ENCODE measurements at places on chromosomes 5 and 9.
A peak's percentile ranks its signal among the peaks of the same experiment; 100 is the strongest.

DNA sequence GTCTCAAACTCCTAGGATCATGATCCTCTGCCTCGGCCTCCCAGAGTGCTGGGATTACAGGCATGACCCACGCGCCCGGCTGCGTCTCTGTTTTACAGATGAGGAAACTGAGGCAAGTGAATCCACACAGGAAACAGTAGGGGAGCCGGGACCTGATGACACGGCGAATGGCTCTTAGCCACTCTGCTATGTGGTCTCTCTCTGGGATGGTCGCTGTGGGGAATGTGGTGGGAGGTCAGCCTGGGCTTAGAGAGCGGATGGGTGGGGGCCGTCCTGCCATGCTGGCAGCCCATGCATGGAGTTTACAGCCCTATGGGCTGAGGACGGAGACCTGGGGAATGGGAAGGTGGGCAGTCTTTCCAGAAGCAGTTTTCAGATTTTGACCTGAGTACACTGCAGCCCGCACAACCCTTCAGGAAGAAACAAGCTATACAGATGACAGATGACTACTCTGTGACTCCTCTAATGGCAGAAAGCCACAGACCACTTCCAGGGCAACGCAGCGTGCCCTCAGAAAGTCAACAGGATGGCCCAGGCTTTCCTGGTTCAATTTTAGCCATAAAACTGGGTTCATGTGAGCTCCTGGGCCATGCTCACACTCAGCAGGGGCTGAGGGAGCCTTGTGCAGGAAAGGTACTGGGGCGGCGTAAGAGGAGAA is 136.1 kb upstream of the RAPGEF1 start:
- DNase-seq, result no peak

GRCh38 chr5:152104211-152104610 is 179.6 kb upstream of the GLRA1 start:
- no peak for DNase-seq

DNA sequence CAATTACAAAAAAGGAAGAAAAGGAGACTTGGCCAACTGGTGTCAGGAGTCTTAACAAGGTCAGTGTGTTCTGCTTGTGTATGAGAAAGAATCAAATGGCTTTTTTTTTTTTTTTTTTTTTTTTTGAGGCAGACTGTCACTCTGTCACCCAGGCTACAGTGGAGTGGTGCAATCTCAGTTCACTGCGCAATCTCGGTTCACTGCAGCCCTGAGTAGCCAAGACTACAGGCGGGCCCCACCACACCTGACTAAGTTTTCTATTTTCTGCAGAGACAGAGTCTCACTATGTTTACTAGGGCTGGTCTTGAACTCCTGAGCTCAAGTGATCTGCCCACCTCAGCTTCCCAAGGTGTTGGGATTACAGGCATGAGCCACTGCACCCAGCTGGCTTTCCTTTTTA is 3.1 kb upstream of the IL7R start:
- DNase-seq, result no peak

- no peak for DNase-seq
Observed at GRCh38 chr5:118692811-118693342, 295.5 kb downstream of the DTWD2 start.

DNA sequence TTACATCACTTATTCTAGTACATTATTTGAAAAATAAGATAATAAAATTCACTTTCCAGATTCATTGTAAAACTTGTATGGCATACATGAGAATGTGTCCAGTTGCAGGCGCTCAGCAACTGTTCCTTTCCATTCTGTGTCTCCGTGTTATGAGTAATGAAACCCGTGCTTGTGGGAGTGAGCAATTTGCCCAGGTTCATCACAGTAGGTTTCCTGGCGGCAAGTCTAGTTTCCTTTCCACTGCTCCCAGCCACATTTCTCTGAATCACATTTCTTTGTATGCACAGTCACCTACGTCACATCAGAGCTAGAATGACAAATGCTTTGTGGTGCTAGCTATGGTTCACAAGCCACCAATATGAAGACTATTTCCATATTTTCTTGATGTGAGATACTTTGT is 39.9 kb downstream of the MOCS2 start:
- no peak for DNase-seq

DNA sequence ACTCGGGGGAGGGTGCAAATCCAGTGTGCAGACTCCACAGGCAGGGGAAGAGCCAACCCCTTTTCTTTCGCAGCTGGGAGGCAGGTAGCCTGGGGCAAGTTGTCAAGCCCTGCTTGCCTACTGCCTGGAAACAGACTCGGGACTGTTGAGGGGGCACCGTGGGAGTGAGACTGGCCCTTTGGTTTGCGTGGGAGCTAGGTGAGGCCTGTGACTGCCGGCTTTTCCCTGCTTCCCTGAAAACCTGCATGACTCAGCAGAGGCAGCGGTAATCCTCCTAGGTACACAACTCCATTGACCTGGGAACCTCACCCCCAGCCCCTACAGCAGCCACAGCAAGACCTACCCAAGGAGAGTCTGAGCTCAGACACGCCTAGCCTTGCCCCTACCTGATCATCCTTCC is 509.5 kb downstream of the DTWD2 start:
- no peak for DNase-seq

- DNase-seq, result no peak
Observed at GRCh38 chr9:76591256-76591950, 132.4 kb downstream of the GCNT1 start.

DNA sequence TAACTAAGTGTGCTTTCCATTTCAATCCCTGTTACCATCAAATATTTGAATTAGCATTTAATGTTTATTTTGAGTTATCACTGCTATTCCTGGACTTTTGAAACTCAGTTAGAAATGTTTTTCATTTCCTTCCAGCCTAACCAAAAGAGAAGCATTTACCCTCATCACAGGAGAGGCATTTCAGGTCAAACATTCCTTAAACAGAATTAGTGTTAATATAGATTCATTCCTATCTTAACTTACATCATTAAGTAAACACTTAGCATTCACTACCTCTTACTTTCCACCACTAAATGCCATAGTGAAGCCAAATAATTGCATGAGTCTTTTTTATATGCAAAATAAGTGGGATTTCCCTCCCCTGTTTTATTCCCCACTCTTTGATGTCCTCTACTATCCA is 136.6 kb upstream of the OR13F1 start:
- DNase-seq, result no peak

- no peak for DNase-seq
Observed at GRCh38 chr5:105978011-105978410, 1692.7 kb downstream of the EFNA5 start.

DNA sequence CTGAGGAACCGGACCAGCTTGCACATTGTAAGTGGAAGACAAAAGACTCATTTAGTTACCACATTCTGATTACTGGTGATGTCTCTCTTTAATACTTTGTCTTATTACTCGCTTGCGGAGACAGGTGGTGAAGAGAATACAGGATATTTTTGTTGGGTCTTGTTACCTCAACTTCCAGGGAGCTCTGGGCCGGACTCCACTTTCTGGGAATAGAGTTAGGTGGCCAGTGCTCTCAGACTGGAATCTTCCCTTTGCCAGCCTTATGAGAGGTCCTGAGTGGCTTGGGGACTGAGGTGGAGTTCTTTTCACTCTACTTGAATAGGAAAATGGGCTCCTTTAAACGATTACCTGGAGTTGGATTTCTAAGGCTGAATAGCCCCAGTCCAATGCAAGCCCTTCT is 33.3 kb upstream of the SPRY4 start:
- no peak for DNase-seq

DNA sequence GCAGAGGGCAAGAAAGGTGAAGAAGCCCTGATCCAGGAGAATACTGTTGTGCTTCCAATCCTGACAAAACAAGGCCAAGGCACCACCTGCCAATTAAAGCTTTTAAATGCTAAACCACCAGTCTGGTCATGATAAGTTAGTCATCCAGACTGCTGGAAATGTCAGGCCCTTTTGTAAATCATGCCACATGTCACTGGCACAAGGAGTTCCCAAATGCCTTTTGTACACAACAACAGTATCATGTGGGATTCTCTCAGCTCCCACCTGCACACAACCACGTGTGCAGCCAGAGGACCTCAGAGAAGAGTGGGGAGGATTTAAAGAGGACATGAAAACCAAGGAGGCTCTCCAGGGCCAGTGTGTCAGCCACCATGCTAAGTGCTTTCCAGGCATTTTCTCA is 99.3 kb downstream of the CDK5RAP2 start:
- no peak for DNase-seq

- DNase-seq, result no peak
Observed at GRCh38 chr9:91346644-91347043, 15.1 kb downstream of the AUH start.

DNA sequence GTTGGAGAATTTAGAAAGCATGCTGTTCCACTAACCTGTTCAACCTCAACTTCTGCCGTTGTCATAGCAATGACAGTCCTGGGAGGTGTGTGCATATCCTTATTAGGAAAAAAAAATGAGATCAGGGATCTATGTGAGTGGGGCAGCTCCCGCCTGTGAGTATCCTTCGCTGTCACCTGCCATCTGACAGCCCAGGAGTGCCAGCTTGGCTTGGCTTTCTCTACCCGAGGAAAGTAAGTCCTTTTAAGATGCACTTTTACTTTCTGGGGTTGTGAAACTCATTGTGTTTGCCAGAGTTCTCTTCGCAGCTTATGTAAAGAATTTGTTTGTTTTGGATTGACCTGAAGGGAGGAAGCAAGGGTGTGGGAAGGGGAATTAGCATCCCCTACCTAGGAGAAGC is 21.8 kb downstream of the PCDHAC2 start:
- no peak for DNase-seq

- peak; percentile 62 for DNase-seq
Observed at GRCh38 chr5:10601246-10602030, 37.6 kb downstream of the ANKRD33B start.

GRCh38 chr5:65026816-65027548 is 258.3 kb downstream of the CWC27 start:
- no peak for DNase-seq

- no peak for DNase-seq
Observed at GRCh38 chr9:114083666-114084065, 5.6 kb upstream of the AMBP start.

GRCh38 chr9:107273634-107274033 is 9.4 kb upstream of the RAD23B start:
- no peak for DNase-seq

DNA sequence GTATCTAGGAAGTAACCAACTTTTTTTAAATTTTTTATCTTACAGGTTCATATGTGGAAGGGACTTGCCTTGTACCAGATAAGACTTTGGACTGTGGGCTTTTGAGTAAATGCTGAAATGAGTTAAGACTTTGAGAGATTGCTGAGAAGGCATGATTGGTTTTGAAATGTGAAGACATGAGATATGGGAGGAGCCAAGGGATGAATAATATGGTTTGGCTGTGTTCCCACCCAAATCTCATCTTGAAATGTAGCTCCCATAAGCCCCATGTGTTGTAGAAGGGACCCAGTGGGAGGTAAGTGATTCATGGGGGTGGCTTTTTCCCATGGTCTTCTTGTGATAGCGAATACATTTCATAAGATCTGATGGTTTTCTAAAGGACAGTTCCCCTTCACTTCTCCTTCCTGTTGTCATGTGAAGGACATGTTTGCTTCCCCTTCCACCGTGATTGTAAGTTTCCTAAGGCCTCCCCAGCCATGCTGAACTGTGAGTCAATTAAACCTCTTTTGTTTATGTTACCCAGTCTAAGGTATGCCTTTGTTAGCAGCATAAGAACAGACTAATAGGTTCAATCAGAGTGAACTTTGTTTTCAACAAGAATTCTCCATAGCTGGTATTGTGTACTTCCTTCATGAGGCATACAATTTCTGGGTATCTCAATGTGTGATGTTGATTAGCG is 535.6 kb upstream of the MEF2C start:
- no peak for DNase-seq

- no peak for DNase-seq
Observed at GRCh38 chr5:149172261-149172660, 31.0 kb downstream of the ABLIM3 start.

DNA sequence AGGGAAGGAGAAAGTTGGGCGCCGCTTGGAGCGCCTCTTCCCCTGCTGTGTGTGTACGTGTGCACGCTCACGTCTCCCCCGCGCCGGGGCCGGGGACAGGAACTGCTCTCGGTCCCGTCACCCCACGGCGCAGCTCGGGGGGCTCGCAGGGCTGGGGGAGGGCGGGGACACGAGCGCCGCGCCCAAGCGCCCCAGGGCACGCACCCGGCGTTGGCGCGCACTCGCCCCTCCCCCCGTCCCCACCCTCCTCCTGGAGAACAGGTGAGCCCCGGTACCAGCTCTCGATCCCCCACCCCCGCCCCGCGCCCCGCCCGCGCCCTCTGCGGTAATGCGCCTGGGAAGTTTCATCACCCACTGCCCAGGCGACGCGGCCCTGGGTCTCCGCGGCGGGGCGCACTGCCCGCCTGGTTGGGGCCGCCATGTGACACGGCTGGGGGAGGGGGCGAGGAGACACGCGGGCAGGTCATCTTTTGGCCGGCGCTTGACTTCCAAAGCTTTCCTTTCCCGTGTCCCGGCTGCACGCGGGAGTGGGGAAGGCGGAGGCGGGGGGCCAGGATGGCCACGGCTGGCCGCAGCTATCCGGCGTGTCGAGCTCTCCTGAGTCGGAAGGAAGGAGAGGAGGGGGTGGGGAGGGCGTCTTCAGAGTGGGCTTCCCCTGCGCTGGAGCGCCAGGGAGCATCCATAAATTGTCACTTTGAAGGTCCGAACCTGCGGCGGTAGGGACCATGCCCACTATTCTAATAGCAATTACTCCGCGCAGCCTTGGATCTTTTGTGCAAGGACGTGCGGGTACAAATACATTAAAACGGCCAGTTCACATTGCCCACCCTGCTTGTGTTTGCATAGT is 1.5 kb upstream of the STC2 start:
- peak; percentile 72 for DNase-seq

DNA sequence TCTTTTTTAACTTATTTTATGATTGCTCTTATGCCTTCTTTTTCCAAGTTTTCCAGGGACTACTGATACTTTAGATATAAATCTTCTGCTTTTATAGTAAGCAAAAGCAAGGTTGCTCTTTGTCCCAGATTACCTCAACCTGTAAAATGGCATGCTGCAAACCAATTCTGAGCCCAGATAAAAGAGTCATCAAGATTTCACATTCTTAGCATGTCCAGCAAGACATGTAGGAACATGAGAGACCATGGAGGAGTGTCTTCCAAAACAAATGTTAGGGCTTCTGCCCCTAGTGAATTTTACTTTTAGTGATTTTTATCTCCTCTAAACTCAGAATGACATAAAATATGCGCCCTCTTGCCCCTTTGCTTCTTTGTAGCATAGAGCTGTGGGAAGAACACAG is 7.0 kb upstream of the CDC20B start:
- DNase-seq, result no peak

DNA sequence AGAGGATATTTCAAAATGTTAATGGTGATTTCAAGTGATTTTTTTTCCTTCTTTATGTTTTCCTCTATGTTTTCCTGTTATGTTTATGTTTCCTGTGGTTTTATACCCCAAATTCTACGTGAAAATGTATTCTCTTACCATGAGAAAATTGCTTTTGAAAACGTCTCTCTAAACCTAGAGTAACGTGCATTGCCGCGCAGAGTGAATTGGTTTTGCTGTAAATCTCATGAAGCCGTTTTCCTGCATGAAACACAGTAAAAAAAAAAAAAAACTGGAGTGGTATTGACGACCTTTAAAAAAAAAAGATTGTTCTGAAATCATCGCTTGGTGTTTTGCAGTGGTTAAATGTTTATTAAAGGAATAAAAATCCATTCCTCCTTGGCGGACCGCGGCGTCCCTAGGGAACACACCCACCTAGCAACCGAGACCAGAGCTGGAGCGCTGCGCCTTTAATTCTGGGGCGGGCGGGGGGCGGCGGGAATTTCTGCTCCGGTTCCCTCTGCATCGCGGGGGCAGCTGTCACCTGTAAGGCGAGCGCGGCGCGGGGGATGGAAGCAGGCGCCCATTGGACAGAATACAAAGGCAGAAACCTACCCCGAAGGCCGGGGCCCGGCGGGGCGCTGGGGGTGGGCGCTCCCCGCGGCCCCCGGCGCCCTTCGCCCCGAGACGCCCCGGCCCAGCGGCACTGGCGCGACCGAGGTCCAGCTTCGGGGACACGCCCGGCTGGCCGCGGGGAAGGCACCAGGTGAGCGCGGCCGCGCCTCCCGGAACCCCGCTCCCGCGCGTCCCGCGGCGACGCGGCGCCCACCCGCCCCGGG is at the start of gene SOWAHA:
Gene SOWAHA, plus strand, starts transcription at position 522 of the 818 bp plus-strand sequence. CDS start 320 bp downstream, outside the sequence.
- no peak for DNase-seq

All from NCI-H460 (cell line).